ENCODE measurements at places on chromosomes 1 and 21. TPM values are rescaled to one million over a fixed set of nuclear protein-coding genes. Genes with fewer than 3 reads are reported as not detected.

Gene NHLH1
- total RNA-seq = not detected

Gene SPEN
- total RNA-seq = 50.0 TPM

Gene PBXIP1
- 205 TPM for total RNA-seq

Gene SLC45A3
- total RNA-seq = 1.1 TPM

Gene FOXO6
- total RNA-seq = 1.9 TPM

Gene AXDND1
- total RNA-seq = 0.13 TPM

Gene CCDC30
- total RNA-seq = 2.3 TPM

Gene NDC1
- total RNA-seq = 7.2 TPM

Gene SELL
- not detected for total RNA-seq

Gene TEDDM1
- total RNA-seq = not detected

Gene OR2L5
- total RNA-seq = not detected

Gene PTGS2
- 2.2 TPM for total RNA-seq

Gene CCDC17
- total RNA-seq = 1.3 TPM

Gene TNFRSF4
- total RNA-seq = 1.3 TPM

Gene SGIP1
- total RNA-seq = 14.0 TPM

Gene LCE2A
- not detected for total RNA-seq

Gene SYT14
- total RNA-seq = not detected

Gene HHIPL2
- not detected for total RNA-seq

Gene RIMKLA
- 5.1 TPM for total RNA-seq

Gene FYB2
- total RNA-seq = not detected

Gene CLCA1
- total RNA-seq = not detected

Gene RUSC1
- total RNA-seq = 33.1 TPM

Gene KCNN3
- 13.7 TPM for total RNA-seq

Gene CLDN19
- not detected for total RNA-seq

Gene C1orf174
- total RNA-seq = 31.0 TPM

Gene UBE2Q1
- total RNA-seq = 34.5 TPM

Gene PROK1
- not detected for total RNA-seq

Gene FDPS
- 125 TPM for total RNA-seq

Gene CLEC20A
- not detected for total RNA-seq

Gene ZNF695
- not detected for total RNA-seq

Gene AMY2B
- 31.4 TPM for total RNA-seq

Gene HOOK1
- total RNA-seq = 2.0 TPM

Gene TAL1
- 3.0 TPM for total RNA-seq

Gene CYB561D1
- total RNA-seq = 15.9 TPM

Gene INSRR
- under 0.01 TPM for total RNA-seq

Gene CHD5
- 4.4 TPM for total RNA-seq

Gene RGS8
- not detected for total RNA-seq

Gene OPTC
- total RNA-seq = not detected

Gene TCHH
- total RNA-seq = 0.16 TPM

Gene SLC1A7
- 0.62 TPM for total RNA-seq

Gene NBPF6
- not detected for total RNA-seq

Gene NPR1
- 36.7 TPM for total RNA-seq

Gene TUT4
- total RNA-seq = 32.3 TPM

Gene HSPA6
- 1.2 TPM for total RNA-seq

Gene S100A13
- total RNA-seq = 57.7 TPM
